ENCODE measurements at places on chromosomes 1 and 21.
A peak's percentile ranks its signal among the peaks of the same experiment; 100 is the strongest.

DNA sequence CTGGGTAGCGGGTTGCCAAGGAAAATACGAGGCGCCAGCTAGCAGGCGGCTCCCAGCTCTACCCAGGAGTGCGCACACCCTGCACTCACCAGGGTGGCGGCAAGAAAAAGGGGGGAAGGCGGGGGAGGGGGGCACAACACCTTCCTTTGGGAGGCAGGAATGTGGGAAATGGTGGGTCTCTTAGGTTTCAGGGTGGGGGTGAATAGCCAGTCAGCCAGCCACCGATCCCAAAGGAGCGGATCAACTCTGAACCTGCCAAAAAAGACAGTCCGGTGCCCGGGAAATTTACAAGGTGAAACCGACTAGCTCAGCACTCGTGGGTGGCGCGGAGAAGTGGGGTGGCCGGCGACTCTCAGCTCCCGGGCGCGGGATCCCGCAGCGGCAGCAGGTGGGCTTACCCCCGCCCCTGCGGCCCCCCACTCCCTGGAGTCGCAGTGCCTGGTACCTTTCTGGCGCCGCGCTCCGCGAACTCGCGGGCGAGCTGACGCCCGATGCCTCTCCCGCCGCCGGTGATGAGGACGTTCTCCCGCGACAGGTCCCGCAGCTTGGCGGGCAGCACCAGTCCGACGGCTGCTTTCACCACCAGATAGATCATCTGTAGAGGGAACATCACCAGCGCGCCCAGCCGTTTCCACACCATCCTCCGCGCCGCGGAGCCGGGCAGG lies 1.2 kb downstream of the DHRS3 start:
- DNase-seq: no peak

- no peak for DNase-seq
Observed at GRCh38 chr1:201554789-201555592, 16.1 kb downstream of the NAV1 start.

- no peak for DNase-seq
Observed at GRCh38 chr1:22836850-22837249, 126.2 kb downstream of the EPHB2 start.

DNA sequence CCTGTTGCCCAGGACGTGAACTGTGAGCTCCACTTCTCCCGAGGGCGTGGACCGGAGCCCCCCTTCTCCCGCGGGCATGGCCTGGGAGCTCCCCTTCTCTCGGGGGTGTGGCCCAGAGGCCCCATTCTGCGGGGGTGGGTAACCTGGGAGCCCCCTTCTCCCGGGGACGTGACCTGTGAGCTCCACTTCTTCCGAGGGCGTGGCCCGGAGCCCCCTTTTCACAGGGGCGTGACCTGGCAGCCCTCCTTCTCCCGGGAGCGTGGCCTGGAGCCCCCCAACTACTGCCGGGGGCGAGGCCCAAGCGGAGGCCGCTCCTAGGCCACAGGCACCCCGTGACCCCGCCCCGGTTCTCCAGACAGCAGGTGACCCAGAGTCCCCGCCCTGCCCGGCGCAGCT lies 320 bp downstream of the C1orf174 start:
- DNase-seq: no peak

GRCh38 chr1:176542352-176542751 lies 79.4 kb downstream of the PAPPA2 start:
- no peak for DNase-seq

GRCh38 chr21:42624095-42624790 lies 29.2 kb upstream of the PDE9A start:
- DNase-seq: no peak

GRCh38 chr1:151062741-151063371 lies 2.7 kb downstream of the MLLT11 start:
- no peak for DNase-seq

GRCh38 chr1:59596956-59597355 lies 217.8 kb upstream of the HOOK1 start:
- DNase-seq: no peak

DNA sequence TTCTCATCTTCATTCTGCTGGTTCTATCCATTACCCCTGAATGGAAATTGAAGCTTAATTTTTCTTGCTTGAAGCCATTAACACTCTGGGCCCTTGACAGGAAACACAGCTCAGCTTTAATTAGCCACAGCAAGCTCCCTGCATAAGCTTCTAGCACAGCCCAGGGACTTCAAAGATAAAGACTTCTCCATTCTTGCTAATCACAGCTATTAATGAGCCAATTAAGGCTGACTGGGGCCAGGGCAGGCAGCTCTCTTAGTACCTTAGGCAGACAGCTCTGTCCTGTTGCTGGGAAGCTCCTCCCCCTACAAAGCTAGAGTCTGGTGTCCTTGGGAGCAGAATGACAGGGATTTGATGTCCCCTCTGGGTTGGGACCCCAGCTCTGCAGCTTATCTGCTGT lies 27.9 kb upstream of the TRABD2B start:
- DNase-seq: no peak

GRCh38 chr1:75554870-75555269 lies 56.0 kb downstream of the SLC44A5 start:
- no peak for DNase-seq

GRCh38 chr1:62327360-62328055 lies 8.3 kb upstream of the KANK4 start:
- DNase-seq: no peak

DNA sequence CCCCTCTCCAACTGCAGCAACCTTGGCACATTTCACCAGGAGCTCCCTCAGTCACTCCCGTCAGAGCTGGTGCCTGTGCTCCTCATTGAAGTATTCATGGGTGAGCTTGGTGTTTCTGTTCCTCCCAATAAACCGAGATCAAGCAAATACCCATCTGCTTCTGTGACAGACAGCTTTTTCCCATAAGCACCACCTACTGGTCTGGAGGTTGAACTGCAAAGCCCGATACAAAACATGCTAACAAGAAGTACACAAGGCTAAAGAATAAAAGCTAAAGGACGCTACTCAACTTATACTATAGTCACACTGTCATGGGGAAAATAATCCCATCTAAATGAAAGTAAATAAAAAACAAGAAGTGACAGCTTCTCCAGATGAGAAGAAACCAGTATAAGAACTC lies 111.9 kb upstream of the C21orf91 start:
- peak; percentile 51 for DNase-seq

- DNase-seq: no peak
Observed at GRCh38 chr1:168159251-168159650, 19.5 kb upstream of the TIPRL start.

- no peak for DNase-seq
Observed at GRCh38 chr1:234958706-234959657, 169.7 kb downstream of the TOMM20 start.

DNA sequence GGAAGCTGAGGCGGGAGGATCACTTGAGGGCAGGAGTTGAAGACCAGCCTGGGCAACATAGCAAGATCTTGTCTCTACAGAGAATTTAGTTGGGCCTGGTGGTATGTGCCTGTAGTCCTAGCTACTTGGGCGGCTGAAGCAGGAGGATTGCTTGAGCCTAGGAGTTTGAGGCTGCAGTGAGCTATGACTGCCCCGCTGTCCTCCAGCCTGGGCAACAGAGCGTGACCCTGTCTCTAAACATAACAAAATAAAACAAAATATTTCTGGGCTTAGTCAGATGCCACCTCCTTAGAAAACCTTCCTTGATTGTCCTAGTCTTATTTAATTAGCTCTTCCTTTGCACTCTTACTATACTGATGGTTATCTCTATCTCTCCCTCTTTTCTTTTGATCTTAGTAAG lies 8.5 kb downstream of the TGFB2 start:
- DNase-seq: no peak

DNA sequence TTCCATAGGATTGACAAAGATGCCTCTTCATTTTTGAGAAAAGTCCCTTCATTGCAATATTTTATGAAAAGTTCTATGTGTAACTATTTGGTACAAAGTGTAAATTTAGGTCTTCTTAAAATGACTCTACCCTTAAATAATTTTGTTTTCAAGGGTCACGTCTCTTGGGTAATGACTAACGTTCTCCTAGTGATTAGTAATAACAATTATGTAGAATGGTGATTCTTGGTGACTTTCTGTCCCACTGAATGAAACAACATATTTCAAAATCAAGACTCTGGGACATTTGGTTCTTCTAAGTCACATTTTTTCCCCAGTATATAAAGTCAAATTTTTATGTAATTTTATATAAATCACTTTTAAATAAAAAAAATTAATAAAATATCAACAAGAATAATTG lies 277.5 kb upstream of the ADAMTS5 start:
- no peak for DNase-seq

GRCh38 chr1:104787866-104788510 lies 1038.3 kb downstream of the AMY1C start:
- no peak for DNase-seq

DNA sequence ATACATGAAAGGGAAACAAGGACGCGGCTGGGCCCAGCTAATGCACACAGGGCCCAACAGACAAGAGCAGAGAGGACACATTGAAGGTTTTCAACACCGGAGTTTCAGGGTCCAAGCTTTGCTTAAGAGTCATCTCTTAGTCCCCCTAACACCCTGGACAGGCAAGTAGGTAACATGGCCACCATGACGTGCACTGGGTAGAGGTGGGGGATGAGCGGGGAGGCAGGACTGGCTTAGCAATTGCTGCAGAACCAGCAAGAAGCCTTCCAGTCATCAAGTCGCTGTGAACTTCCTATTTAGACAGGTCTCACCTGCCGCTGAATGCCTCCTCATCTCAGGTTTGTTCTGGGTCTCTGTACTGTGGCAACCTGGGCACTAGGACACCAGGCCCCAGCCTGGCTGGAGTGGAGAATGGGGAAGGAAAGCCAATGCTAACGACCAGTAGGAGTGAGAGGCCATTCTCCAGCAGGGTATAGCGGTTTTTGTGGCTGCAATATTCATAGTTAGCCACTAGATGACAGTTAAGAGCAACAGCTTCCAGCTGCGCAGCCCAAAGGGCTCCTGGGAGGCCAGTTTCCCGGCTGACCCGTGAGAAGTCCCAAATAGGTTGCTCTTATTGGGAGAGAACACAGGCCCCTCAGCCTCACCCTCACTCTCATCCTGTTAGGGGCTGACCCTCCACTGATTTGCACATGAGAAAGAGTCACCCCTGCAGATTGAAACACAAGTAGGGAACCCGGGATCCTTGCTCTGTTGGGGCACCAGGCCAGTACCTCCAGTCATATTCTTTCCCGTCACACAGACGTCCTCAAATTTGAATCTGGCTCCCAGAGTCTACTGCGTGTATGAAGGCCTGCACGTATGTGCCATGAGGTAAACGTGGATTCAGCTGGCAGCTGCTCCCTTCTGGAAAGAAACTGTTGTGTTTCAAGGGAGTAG lies 6.0 kb upstream of the PIGC start:
- no peak for DNase-seq

- DNase-seq: no peak
Observed at GRCh38 chr1:90512441-90512840, 204.7 kb downstream of the BARHL2 start.

DNA sequence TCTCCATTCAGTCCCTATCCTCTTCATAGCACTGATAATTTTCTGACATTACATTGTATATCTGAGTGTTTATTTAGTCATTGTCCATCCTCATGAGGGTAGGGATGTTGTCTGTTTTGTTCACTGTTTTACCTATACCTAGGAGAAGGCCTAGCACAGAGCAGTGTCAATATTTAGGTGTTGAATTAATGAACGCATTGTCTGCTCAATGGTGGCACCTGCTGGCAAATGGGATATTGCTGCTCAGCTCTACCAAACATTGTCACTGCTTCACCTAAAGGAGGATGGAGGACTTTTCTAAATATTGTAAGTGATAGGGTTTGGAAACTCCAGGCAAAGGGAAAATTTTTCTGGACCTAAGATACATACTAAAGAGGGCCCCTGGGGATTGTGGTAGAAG lies 243.9 kb downstream of the RRAGC start:
- DNase-seq: no peak

- no peak for DNase-seq
Observed at GRCh38 chr21:32717851-32718316, 9.9 kb downstream of the SYNJ1 start.
